Activated naive CD4-positive, alpha-beta T cell (primary cell): ENCODE measurements at places on chromosomes 12 and 14.

- DNase-seq: no peak
Observed at GRCh38 chr12:15979096-15980092, 68.3 kb downstream of the DERA start.

GRCh38 chr12:3933819-3934192, 60.6 kb upstream of the PARP11 start:
- no peak for DNase-seq

- no peak for DNase-seq
Observed at GRCh38 chr12:106629797-106630659, 47.2 kb downstream of the RFX4 start.

GRCh38 chr12:89838833-89839232, 130.2 kb upstream of the ATP2B1 start:
- DNase-seq: no peak

GRCh38 chr14:89589400-89590118, 172.5 kb upstream of the FOXN3 start:
- no peak for DNase-seq

DNA sequence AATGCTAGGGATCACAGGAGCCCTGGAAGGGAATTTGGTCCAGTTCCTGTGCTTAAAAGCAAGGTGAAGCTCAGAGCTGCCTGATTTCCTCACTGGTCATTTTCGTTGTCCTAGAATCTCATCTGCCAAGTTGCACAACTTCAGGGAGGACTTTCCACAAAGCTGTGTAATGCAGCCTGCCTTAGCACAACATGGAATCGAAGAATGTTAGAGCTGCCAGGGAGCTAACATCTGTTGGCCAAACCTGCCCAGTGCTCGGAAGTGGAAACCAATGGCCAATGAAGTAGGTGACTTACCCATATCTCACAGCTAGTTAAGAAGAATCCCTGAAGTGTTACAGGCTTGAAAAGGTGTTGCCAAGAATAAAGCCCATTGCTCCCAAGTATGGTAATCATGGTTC, 79.9 kb upstream of the SSTR1 start:
- no peak for DNase-seq

DNA sequence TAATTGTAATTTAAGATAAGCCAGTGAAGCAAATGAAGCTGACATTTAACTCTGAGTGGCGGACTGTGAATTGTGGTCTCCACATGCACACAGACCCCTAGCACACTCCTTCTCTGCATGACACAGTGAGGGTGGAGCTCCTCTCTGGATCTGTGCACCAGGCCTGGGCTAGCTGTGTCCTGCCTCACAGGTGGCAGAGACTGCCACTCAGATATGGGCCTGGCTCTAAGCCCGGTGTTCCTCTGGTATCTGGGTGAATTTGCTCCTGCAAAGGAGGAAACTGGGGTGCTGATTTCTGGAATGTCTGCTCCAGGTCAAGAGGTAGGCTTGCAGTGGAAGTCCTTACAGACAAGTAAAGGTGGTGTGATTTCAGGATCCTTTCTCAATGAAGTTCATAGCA, 282.4 kb downstream of the FOXN3 start:
- DNase-seq: no peak

- DNase-seq: peak; percentile 2
Observed at GRCh38 chr14:37985826-37986470, 221.8 kb upstream of the SSTR1 start.

GRCh38 chr14:102020058-102020971, 55.9 kb downstream of the DYNC1H1 start:
- peak; percentile 5 for DNase-seq

GRCh38 chr12:46296822-46297221, 28.0 kb upstream of the SLC38A1 start:
- DNase-seq: no peak

GRCh38 chr14:65159281-65160062, 57.2 kb upstream of the MAX start:
- no peak for DNase-seq

GRCh38 chr12:33795536-33795935, 226.8 kb upstream of the ALG10 start:
- no peak for DNase-seq

GRCh38 chr12:12943586-12944260, 8.2 kb downstream of the GPRC5D start:
- no peak for DNase-seq

- DNase-seq: no peak
Observed at GRCh38 chr14:106841701-106842100, 1315.3 kb downstream of the TMEM121 start.

- no peak for DNase-seq
Observed at GRCh38 chr12:54700301-54700700, 52.1 kb upstream of the DCD start.

DNA sequence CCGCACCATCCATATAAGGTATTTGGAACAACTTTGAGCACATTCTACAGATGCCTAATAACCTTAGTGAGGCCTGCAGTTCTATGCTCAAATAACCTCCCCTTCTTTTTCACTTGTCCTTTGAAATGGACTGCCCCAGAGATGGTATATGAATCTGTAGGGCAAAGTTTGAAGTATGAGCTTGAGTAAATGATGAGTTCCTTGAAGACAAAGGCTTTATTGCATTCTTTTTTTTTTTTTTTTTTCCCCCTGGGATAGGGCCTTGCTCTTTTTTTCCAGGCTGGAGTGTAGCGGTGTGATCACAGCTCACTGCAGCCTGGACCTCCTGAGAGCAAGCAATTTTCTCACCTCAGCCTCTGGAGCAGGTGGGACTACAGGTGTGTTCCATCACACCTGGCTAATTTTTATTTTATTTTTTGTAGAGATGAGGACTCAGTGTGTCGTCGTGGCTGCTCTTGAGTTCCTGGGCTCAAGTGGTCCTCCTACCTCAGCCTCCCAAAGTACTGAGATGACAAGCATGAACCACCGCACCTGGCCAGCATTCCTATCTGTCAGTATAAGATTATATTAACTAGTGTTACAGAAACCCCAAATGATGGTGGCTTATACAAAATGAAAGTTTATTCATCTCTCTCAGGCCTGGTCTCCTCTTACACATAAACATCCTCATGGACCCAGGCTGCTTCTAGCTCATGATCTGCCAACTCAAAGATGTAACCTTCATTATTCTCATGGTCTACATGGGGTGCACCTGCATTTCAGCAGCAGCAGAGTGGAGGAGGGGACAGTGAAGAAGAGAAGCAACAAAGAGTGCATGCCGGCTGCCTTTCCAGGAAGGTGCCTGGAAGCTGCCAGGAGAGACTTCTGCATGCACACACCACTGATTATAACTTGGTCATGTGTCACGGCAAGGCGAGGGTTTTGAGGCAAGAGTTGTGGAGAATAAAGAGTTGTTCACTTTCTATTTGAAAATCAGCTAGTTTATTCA, 101.4 kb downstream of the DUSP16 start:
- DNase-seq: no peak

- no peak for DNase-seq
Observed at GRCh38 chr14:68208626-68209317, 389.2 kb downstream of the RAD51B start.

DNA sequence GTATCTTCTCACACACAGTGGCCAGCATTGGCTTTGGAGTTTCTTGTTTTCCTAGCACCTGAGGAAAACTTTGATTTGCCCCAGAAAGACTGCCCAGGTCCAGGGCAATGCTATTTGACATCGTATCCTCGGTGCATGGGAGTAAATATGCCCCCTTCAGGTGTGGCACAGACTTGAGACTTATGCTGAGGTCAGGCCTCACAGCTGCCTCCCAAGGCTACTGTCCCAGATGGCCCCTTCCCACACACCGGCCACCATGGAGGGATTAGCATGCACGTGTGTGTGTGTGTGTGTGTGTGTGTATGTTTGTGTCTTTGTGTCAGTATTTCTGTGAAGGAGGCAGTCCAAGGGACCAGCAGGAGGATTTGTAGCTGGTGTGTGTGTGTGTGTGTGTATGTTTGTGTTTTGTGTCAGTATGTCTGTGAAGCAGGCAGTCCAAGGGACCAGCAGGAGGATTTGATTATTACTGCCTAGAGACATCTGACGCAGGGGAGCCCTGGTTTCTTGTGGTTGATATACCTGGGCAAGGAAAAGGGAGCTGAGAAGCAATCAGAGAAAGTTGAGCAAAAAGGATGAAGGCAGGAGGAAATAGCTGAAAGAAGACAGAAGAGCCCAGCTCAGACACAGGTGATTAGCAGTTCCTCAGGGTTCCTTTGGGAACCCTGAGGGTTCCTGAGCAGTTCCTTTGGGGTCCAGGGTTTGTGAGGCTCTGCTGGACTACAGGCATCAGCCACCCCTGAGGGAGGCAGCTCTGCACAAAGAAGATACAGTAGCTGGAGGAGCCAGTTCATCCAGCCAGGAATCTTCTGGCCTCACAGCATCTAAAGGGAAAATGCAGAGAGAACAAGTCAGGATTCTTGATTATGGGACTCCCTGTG, 42.2 kb downstream of the COX16 start:
- no peak for DNase-seq

DNA sequence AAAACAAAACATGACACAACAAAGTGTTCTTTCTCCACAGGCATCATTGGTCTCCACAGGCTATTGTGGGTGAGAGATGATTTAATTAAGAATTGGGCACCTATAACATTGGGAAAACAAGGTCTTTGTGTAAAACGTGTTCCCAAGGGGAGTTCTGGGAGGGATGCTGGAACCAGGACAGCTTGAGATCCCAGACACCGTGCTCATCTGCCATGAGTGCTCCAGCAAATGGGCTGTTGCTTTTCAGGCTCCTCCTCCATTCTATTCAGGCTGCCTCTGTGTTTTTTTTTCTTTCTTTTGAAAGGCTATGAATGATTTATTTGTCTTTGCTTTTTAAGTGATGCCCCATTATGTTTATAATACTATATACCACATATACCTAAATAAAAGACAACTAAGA, 122.4 kb downstream of the DACT1 start:
- no peak for DNase-seq

GRCh38 chr14:28542040-28542439, 224.5 kb upstream of the FOXG1 start:
- DNase-seq: no peak

- no peak for DNase-seq
Observed at GRCh38 chr12:58270966-58271705, 329.8 kb downstream of the ATP23 start.

DNA sequence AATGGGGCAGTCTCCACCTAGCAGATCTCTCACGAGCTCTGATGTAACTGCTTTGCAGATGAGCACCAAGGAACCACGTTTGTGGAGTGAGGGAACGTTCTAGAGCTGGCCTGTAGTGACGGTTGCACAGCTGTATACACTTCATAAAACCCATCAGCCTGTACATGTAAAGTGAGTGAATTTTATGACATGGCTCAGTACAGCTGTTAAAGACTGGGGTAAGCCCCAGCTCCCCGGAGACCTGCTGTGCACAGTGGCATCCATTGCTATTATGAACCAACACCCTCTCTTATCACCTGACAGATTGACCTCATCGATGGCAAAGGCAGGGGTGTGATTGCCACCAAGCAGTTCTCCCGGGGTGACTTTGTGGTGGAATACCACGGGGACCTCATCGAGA, 20.6 kb downstream of the KMT5A start:
- no peak for DNase-seq

GRCh38 chr14:68779761-68780323, 13.0 kb downstream of the ZFP36L1 start:
- DNase-seq: peak; percentile 24

GRCh38 chr12:81953541-81953940, 194.4 kb upstream of the PPFIA2 start:
- DNase-seq: no peak

DNA sequence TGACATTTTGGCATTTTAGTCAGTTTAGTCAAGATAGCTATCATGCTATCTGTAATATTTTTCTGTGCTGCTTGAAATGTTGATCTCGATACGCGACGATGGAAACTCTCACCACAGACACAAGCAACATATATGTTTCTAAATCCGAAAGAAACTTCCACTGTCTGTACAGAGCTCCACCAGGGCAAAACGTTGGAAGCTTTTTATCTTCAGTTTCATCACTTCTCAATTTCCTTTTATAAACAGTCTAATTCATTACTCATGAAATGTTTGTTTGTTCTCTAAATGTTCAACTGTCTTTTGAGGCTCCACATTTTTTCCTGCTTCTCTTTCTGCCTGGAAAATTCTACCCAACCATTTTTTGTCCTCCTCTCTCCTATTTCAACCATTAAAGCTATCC, 737.6 kb downstream of the SLC16A7 start:
- DNase-seq: no peak

GRCh38 chr14:105377555-105378182, 20.7 kb upstream of the TEX22 start:
- DNase-seq: no peak

DNA sequence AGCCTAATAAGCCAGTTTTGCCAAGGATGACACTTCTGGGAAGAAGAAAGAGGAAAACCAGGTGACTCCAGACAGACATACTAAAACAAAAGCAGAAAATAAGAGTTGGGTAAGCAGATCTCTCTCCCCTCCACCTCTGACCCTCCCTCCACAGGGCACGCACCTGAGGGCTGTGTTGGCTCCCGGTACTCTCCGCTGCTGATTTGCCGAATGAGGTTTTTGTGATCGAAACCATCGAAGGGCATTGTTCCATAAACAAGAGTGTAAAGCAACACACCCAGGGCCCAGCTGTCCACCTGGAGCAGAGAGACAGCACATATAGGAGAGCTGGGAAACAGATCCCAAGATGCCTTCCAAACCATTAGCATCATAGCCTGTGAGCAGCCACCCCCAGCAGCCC, 68.1 kb downstream of the NUAK1 start:
- no peak for DNase-seq

- DNase-seq: no peak
Observed at GRCh38 chr12:90652280-90652679, 302.7 kb downstream of the CCER1 start.

GRCh38 chr12:123889848-123890535, 82.6 kb downstream of the CCDC92 start:
- no peak for DNase-seq

DNA sequence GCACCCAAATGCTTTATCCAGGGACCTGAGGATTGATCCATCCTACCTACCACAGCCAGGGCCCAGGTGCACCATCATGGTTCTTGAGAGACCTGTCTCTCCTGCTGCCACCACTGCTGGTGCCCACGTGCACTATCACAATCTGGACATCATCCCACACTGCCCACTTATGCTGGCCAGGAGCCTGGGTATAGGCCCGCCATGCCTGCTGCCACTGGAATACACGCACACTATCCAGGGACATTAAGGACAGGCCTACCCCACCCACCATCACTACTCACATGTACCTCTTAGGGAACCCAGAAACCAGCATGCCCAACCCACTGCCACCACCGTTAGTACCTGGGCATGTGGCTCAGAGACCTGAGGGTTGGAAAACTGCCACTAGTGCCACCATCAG, 207.7 kb downstream of the NELL2 start:
- DNase-seq: no peak

DNA sequence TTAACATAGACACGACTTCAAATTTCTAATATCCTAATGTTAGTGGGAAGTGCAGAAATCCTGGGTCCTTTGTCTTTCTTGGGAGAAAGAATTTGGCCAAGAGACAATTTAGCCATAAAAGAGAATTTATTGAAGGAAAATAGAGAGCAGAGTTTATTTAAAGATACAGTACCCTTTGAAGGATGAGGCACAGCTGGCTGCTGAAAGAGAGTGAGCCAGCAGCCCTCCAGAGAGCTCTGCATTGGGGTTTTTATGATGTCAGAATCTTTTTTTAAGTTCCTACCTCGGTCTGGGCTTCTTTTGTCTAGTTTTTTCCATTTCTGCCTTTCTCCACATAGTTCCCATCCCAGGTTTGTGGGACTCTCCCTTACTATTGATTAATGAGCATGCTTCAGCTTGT, 37.5 kb downstream of the CCER1 start:
- DNase-seq: no peak

- DNase-seq: peak; percentile 77
Observed at GRCh38 chr14:91418387-91419043, 895 bp upstream of the CCDC88C start.

GRCh38 chr12:65643171-65643570, 181.1 kb upstream of the HMGA2 start:
- DNase-seq: no peak
